ENCODE measurements at places on chromosomes 7 and 10.

GRCh38 chr10:73916761-73917470 is 6.0 kb downstream of the PLAU start:
- no peak for DNase-seq

- no peak for DNase-seq
Observed at GRCh38 chr7:29884399-29885272, 78.3 kb downstream of the WIPF3 start.

- no peak for DNase-seq
Observed at GRCh38 chr10:30365278-30365677, 16.2 kb upstream of the MTPAP start.

GRCh38 chr10:69866688-69867461 is 65.2 kb downstream of the COL13A1 start:
- DNase-seq, result peak; percentile 55

GRCh38 chr10:74704629-74705357 is 121.6 kb upstream of the KAT6B start:
- DNase-seq, result no peak

- no peak for DNase-seq
Observed at GRCh38 chr7:40507166-40507565, 372.4 kb downstream of the SUGCT start.

DNA sequence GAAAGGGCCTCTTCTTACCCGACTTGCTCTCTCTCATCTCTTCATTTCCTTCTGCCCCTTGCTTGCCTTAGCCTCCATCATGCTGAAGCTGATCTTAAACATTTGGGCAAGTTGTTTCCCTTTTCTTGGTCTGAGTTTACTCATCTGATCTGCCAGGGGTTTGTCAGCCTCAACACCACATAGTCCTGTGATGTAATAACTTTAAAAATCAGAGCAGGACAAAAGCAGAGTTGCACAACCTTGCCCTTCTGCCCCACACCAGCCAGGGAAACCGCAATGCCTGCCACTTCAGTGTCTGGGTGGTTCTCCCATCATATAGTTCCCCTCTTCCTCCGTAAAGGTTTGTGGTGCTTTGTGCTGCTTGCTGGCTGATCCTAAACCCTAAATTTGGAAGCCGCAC is 9.9 kb upstream of the LIPM start:
- DNase-seq, result no peak

DNA sequence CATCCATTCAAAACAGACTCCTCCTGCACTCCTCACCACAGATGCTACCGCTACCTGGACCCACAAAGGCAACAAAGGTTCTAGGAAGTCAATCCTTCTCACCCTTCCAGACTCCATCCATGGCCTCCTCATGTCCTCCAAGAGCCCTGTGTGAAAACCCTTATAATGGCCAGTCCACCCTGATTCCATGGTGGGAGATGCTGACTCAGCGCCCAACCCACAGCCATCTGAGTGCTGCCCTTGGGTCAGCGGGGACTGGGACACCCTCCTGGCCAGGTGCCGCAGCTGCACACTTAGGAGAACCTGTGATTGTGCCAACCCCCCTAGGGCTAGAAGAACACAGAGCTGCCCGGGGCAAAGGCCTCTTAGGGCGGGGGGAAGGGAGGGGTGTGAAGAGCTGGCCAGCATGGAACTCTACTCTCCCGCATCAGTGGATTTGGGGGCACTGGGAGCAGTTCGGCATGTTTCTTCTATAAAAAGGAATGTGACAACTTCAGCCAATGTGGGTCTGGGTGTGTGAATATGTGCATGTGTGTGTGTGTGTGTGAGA is 25.4 kb downstream of the TMEM273 start:
- no peak for DNase-seq

DNA sequence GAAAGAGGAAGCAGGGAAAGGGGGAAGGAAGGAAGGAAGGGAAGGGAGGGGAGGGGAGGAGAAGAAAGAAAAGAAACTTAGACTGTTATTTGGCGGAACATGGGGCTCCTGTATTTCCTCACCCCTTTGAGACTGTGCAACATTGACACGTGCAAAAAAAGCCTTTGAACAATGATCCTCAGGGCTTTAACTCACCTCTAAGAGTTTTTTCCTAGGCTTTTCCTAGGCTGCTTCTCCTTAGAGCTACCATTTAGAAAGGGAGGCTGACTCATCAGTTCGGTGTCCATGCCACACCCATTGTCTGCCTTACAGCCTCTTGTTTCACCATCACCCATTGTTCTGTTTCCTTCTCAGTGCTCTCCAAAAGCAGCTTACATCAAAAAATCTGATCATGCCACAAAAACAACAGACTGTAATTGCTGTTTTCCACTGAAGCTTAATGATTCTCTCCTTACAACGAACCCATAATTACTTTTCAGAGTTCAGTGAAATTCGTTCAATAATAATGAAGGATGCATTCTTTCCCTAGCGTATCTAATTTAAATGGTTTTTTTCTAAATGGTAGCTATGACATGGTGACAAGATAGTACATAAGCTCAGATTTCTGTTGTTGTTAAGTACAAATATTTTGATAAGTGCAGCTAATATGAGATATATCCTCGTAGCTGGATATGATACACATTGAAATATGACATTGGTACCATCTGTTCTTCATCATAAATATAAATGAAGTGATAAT is 90.8 kb downstream of the PRLHR start:
- no peak for DNase-seq

GRCh38 chr10:42428534-42428933 is 209.8 kb downstream of the ZNF33B start:
- DNase-seq, result no peak

DNA sequence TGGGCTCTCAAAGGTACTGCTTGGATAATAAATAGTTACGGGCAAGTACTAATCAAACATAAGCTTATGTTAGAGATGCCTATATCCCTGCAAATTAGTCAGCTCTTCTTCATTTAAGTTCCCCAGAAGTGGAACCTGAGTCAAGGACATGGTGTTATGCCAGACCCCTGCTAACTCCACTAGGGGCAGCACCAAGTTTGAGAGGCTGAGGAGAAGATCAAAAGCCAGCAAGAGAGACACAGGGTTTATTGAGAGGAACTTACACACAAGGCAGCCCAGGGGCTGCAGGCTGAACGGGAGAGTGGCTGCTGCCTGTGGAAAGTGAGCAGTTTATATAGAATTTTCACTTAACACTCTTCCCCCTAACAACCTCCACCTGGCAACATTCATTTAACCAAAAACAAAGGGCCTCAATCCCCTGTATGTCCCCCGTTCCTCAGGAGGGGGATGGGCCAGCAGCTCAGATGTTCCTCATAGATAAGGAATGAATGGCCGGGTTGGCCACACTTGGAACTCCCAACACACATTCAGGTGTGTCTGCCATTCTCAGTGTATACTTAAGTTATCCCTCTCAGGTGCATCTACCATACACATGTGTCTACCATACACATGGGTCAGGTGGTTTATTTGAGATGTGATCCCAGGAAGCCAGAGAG is 62.6 kb upstream of the GHITM start:
- no peak for DNase-seq

- no peak for DNase-seq
Observed at GRCh38 chr7:155663937-155664336, 19.5 kb downstream of the RBM33 start.

- DNase-seq, result no peak
Observed at GRCh38 chr7:107041097-107041496, 3.4 kb upstream of the PRKAR2B start.

DNA sequence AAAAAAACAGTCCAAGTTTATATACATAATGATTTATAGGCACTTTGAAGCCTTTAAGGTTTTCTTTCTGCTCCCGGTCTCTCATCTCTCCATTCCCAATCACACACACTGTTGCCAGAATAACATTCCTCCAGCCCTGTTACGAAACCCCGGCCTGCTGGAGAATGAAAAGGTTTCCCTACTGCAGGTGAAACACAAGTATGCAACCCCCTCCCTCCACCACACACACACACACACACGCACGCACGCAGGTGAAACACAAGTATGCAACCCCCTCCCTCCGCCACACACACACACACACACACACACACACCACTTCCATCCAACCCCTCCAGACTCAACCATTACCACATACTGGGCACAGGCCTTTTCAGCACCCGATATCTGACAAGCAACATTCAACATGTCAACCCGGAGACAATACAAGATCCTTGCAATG is 87.5 kb downstream of the PARD3 start:
- DNase-seq, result no peak

DNA sequence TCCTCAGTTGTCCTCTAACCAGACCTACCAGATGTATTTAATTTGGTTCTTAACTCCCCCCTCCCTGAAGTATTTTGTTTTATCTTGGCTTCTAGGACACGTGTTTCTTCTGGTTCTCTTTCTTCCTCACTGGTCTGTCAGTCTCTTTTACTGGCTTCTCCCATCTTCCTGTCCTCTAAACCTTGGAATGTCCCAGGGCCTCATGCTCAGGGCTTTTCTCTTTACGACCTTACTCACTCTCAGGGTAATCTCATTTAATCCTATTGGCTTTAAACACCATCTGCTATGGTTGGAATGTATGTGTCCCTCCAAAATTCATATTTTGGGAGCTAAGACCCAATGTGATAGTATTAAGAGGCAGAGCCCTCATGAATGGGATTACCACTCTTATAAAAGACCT is 418.2 kb upstream of the PODXL start:
- no peak for DNase-seq

GRCh38 chr10:105017691-105018090 is 376.6 kb downstream of the SORCS3 start:
- no peak for DNase-seq

- DNase-seq, result no peak
Observed at GRCh38 chr10:101111547-101111946, 19.6 kb upstream of the TLX1 start.

- DNase-seq, result no peak
Observed at GRCh38 chr7:36348256-36348655, 41.4 kb upstream of the ANLN start.

- DNase-seq, result peak; percentile 32
Observed at GRCh38 chr10:78465431-78465830, 431.8 kb downstream of the RPS24 start.

GRCh38 chr7:25835197-25835596 is 316.8 kb upstream of the NFE2L3 start:
- DNase-seq, result no peak

GRCh38 chr7:34165466-34165865 is 260.1 kb downstream of the BMPER start:
- no peak for DNase-seq

GRCh38 chr10:63466144-63466935 is 563 bp upstream of the JMJD1C start:
- peak; percentile 23 for DNase-seq

- peak; percentile 74 for DNase-seq
Observed at GRCh38 chr7:94368371-94368791, 26.3 kb upstream of the COL1A2 start.

GRCh38 chr10:48681740-48682139 is 2.9 kb upstream of the WDFY4 start:
- DNase-seq, result no peak

- no peak for DNase-seq
Observed at GRCh38 chr7:138809346-138809745, 11.3 kb upstream of the ATP6V0A4 start.

DNA sequence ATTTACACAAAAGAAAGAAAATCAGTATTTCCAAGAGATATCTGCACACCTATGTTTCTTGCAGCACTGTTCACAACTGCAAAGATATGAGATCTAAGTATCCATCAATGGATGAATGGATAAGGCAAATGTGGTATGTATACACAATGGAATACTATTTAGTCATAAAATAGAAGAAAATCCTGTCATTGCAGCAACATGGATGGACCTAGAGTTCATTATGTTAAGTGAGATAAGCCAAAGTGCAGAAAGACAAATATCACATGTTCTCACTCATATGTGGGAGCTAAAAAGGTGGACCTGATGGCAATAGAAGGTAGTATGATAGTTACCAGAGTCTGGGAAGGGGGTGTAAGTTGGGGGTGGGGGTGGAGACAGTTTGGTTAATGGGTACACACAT is 1171.6 kb downstream of the SORCS1 start:
- no peak for DNase-seq

DNA sequence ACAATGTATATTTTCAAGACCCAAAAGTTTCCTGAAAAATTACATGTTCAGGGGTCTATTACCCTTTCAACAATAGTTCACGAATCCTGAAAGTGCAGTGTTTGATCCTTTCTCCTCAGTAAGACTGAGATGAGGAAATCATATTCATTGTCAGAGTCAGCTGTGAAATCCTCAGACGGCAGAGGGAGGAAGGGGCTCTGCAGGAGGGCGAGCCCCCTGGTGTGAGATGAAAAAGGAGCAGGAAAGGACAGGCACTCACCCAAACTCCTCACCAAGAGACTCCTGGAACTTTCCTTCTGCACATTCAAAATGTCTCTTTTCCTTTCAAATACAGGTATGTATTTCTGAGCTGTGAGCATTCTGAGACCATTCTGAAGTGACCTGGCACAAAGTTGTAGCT is 150.3 kb upstream of the HABP2 start:
- no peak for DNase-seq

DNA sequence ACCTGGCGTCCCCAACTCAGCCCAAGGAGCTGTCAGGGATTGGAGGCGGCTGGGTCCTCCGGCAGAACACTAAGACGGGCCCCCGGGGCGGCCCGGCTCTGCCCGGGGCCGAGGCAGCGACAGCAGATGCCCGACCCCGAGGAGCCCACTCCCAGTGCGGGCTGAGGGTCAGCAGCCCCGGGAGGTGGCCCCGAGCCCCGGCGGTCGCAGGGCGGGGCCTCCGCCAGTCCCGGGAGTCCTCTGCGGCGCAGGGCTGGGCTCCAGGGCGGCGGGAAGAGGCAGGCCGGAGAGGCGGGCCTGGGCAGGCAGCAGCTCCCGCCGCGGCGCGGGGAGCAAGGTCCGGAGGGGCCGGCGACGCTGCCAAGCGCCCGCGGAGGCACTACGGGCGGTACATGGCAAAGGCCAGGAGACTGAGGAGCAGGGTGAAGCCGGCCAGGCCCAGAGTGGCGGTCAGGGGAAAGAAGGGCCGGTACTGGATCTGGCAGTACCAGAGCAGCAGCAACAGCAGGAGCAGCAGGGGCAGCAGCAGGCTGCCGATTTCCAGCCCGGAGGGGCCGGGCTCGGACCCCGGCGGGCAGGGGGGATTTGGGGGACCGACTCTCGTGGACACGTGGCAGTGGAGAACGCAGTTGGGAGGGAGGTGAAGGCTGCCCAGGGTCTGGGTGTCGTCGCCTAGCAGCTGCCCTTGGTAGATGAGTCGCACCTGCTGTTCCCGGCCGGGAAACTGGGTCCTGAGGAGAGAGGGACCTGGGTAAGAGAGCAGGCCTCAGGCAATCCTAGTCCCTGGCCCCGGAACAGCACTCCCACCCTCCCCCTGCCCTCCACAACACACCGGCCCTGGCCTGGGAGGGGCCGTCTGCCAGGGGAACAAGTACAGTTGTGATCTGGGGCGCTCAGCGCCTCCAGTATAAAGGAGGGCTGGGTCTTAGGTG is 827 bp upstream of the FASTK start:
- no peak for DNase-seq

- DNase-seq, result no peak
Observed at GRCh38 chr7:7292608-7293007, 110.3 kb downstream of the C1GALT1 start.

- DNase-seq, result no peak
Observed at GRCh38 chr7:130875-131780, 61.2 kb upstream of the FAM20C start.

- DNase-seq, result no peak
Observed at GRCh38 chr7:22909917-22910316, 87.3 kb upstream of the TOMM7 start.

- DNase-seq, result no peak
Observed at GRCh38 chr10:32149252-32149955, 93.2 kb upstream of the KIF5B start.

- no peak for DNase-seq
Observed at GRCh38 chr7:123677061-123677715, 21.5 kb downstream of the LMOD2 start.

- DNase-seq, result peak; percentile 29
Observed at GRCh38 chr10:73940634-73941221, 29.8 kb downstream of the PLAU start.

- DNase-seq, result no peak
Observed at GRCh38 chr10:124315591-124316270, 103.0 kb downstream of the OAT start.

All from spinal cord (tissue), 10 donors.